ENCODE measurements at places on chromosomes 12 and 14. TPM values are rescaled to one million over a fixed set of nuclear protein-coding genes. Genes with fewer than 3 reads are reported as not detected.

INSM2 gene
- total RNA-seq: not detected

GNB3 gene
- total RNA-seq: 1.4 TPM

INHBC gene
- not detected for total RNA-seq

SERPINA12 gene
- total RNA-seq: not detected

CHD8 gene
- total RNA-seq: 38.9 TPM

GUCY2C gene
- not detected for total RNA-seq

PLEKHG7 gene
- not detected for total RNA-seq

CCNB1IP1 gene
- total RNA-seq: 46.5 TPM

PPM1H gene
- 7.1 TPM for total RNA-seq

ACVRL1 gene
- 0.20 TPM for total RNA-seq

PLD4 gene
- total RNA-seq: 0.05 TPM

CCDC177 gene
- 0.05 TPM for total RNA-seq

RIPK3 gene
- total RNA-seq: not detected

HCAR3 gene
- total RNA-seq: not detected

C12orf60 gene
- 1.8 TPM for total RNA-seq

GLIPR1 gene
- total RNA-seq: 30.3 TPM

ARHGAP9 gene
- 0.17 TPM for total RNA-seq

TSHR gene
- not detected for total RNA-seq

ZBTB39 gene
- 5.3 TPM for total RNA-seq

CAPRIN2 gene
- 19.4 TPM for total RNA-seq

KLHL33 gene
- not detected for total RNA-seq

HOXC10 gene
- total RNA-seq: 3.1 TPM

CPNE6 gene
- not detected for total RNA-seq

BBS10 gene
- 5.2 TPM for total RNA-seq

ATG101 gene
- total RNA-seq: 103 TPM

KIF26A gene
- total RNA-seq: 3.9 TPM

DENR gene
- 55.1 TPM for total RNA-seq

PTPRO gene
- not detected for total RNA-seq

LRCOL1 gene
- total RNA-seq: not detected

RNASE2 gene
- not detected for total RNA-seq

SIX6 gene
- not detected for total RNA-seq

TAS2R30 gene
- total RNA-seq: 0.06 TPM
